HuH-7.5 (cell line): ENCODE measurements at places on chromosomes 12 and 14.

- DNase-seq: no peak
Measured at GRCh38 chr12:105587237-105587636, 256.7 kb downstream of the C12orf75 start.

DNA sequence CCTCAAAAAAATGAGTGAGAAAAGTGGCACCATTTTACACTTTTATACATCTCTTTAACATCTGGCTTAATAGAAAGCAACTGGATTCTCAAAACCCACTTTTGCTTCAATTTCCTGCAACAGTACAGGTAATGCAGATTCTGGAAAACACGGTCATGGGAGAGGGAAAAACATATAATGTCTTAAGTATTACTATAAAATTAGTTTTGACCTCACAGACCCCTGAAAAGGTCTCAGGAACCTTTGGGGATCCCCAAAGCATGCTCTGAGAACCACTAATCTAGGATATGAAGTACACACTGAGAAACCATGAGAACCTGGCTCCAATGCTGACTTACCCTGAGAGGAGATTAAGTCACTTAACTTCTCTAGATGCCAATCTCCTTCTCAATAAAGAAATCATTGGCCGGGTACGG lies 64.7 kb downstream of the PPP2R5E start:
- no peak for DNase-seq

DNA sequence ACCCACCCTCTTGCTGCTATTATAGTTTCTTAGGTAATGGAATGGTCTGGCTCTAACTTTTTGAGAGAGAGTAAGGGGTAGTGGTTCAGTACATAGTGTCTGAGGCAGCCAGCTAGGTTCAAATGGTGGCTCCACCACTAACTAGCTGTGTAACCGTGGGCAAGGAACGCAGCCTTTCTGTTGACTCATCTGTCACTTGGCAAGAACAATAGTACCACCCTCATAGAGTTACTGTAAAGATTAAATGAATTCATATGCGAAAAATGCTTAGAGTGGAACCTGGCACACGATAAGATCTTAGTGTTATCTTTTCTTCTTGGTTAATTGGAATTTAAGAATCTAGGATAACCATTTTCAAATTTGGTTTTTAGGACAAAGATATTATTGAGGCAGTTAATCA lies 14.0 kb downstream of the CCDC62 start:
- no peak for DNase-seq

DNA sequence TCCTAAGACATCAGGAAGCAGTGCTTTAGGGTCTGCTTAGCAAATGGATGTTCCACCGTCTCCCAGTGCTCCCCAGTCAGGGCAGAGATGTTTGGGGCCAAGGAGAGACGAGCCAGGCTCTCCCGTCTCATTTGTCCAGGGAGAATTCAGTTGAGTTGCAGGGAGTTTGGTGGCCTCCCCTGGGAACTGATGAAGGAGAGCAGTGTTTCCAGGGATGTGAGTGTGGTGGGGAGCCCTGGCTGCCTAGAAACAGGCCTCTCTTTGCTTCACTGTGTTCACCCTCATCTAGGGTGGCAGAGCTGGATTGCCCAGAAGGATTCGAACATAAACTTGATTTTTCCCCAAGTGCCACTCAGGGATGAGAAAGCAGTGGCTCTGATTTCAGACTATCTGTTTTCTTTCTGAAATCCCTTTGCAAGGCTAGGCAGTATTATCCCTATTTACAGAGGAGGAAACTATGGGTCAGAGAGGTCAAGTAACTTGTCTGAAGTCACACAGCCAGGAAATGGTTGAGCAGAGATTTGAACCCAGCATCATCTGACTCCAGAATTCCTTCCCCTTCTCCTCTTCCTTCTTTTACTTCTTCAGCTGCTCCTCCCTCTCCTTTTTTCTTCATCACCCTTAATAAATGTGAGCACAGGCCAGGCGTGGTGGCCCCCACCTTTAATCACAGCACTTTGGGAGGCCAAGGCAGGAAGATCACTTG lies 6.6 kb downstream of the TPCN1 start:
- DNase-seq: no peak

- no peak for DNase-seq
Measured at GRCh38 chr14:41960281-41960680, 353.6 kb downstream of the LRFN5 start.

GRCh38 chr14:93007225-93007997 lies 84.5 kb downstream of the CHGA start:
- DNase-seq: no peak

DNA sequence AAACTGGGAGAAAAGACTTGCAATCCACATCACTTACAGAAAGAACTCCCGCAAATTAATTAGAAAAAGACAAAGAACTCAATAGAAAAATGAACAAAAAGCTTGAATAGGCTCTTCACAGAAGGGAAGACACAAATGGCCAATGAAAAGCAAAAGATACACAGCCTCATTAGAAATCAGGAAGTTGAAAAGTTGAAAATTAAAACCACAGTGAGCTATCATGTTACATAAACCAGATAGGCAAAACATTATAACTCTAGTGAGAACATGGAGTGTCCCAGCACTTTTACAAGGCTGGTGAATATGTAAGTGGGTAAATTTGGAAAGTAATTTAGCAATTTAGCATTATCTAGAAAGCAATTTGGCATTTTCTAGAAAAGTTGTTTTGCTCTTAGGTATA lies 158.4 kb upstream of the RASSF8 start:
- DNase-seq: no peak

DNA sequence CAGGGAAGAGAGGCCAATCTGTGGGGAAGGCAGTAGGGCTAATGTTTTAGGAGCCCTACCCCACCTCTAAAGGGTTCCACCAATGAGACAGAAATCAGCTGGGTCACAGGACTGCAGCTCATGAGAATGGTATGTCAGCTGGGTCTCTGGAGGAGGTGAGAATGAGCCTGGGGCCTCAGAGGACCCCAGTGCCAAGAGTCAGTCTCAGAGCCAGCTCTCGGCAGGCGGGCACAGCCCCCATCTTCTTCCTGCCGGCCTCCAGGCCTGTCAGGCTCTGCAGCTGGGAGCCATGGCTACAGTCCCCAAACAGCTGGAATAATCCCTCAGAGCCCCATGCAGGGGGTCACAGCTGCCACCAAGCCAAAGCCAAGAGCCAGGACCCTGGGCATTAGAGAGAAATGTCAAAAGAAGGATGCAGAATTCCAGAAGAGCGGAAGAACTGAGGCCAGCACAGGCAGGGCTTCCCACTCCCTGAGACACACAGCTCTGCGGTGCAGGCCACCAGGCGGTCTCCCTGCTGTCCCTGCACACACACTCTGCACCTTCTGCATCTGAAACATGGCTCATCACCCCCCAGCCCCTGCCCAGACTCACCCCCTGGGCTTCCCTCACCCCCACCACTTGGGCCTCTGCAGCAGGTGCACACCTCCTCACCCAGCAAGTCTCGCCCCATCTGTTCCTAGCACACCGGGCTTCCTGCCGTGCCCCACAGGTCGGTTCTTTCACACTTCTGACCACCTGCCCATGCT lies 26.0 kb downstream of the ITPK1 start:
- no peak for DNase-seq

GRCh38 chr14:92649934-92650545 lies 98.4 kb downstream of the LGMN start:
- no peak for DNase-seq

GRCh38 chr12:6183689-6184428 lies 16.3 kb upstream of the CD9 start:
- no peak for DNase-seq

DNA sequence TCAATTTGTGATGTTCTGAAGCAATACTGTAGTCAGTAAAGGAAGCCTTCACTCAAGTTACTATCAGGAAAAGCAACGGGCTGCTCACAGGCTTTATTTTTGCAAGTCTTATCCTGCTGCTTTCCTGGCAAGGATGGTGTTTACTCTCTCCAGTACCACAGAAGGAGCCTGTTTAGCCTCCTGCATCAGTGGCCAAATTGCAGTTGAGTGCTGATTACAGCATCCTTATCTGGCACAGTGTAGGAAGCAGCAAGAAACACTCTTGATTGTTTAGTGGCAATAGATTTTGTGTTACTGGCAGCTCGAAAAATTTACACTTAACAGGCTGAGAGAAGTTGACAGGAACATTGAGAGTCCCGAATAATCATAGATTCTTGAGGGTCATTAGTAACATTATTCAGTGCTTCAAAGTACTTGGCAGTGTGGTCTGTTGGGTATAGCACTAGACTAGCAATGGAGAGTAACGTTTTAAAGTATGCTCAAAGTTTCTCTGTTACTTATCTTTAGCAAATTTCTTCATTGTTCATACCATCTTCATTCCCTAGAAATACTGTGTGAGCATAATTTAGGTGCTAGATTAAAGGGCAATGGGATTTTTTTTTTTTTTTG lies 11.7 kb downstream of the TULP3 start:
- no peak for DNase-seq

GRCh38 chr14:65599375-65599774 lies 186.8 kb downstream of the FUT8 start:
- no peak for DNase-seq

DNA sequence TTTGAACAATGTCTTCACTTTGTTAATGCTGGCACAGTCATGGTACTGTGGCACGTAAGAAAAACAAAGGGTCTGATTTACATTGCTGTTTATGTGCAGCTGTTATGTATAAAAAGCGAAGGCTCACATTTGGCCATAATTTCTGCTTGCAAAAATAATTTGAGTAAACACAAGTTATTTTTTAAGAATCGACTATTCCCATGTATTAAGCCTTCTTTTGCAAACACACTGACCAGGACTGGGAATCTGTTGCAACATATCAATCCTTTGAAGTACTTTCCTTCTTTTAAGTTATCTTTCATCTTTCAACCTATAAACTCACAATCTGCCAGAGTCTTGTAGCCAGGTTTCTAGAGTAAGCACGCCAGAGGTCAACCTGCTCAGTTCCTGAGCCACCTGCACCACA lies 145.4 kb upstream of the BMP4 start:
- no peak for DNase-seq

DNA sequence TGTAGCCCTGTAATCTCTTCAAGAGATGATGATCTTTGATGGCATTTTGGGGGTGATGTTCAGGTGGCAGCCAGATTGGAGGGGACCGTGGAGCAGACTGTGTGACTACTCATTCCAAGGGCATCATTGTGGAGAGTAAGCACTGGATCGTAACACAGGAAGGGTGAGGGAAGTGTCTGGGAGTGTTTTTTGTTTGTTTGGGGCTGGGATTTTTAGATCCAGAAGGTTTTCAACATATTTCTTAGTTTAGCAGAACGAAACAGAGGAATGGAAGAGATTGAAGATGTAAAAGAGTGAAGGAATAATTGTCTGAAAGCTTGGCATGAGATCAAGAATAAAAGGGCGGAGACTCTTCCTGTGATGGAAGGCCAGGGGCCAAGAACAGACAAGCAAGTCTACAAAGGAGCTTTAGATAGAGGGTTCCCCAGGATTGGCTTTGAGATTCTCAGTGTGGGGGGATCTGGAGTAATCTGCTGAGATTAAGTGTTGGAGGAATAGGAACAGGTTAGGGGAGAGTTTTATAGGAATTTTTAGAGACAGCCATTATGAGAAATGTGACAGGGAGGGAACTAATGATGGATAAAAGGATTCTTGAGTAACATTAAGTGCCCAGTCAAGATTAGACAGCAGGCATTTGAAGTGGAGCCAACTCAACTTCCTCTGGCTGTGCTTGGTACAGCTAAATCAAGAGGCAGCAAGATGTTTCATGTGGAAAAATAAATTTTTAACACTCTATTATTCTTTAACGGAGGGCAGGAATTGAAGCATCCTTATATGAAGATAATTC lies 79.7 kb upstream of the REP15 start:
- DNase-seq: no peak

GRCh38 chr14:56813143-56813551 lies 2.9 kb upstream of the OTX2 start:
- no peak for DNase-seq

DNA sequence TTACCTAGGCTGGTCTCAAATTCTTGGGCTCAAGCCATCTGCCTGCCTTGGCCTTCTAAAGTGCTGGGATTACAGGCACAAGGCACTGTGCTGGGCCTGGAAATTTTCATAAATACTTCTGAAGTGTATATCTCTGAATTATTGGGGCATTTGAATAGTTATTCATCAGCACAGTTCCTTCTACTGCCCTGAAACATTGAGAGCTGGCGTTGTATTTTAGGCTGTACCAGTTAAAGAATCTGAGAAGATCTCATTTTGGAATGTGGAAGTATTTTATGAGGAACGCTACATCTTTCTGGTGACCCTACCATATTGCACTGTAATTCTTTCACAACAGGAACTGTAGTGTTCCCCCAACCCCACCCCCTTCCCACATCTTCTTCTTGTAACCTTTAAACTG lies 349.0 kb upstream of the RGS6 start:
- DNase-seq: no peak

DNA sequence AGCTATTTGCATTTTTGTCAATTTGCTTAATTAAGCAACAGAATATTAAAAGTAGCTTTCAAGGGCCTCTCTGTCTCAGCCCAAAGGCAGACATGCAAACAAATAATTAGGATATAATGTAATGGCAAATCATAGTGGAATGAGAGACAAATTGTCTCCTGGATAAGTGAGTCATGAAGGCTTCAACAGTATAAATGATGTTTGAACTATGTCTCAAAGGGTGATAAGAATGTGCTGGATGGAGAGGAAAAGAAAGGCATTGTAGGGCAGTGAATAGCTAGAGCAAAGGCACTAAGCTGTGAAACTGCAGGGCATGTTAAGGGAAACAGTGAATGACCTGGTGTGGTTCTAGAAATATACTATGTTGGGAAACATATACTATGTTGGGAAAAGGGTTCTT lies 53.5 kb upstream of the PPP1R12A start:
- no peak for DNase-seq
